ENCODE measurements at places on chromosomes 2 and 18.

DNA sequence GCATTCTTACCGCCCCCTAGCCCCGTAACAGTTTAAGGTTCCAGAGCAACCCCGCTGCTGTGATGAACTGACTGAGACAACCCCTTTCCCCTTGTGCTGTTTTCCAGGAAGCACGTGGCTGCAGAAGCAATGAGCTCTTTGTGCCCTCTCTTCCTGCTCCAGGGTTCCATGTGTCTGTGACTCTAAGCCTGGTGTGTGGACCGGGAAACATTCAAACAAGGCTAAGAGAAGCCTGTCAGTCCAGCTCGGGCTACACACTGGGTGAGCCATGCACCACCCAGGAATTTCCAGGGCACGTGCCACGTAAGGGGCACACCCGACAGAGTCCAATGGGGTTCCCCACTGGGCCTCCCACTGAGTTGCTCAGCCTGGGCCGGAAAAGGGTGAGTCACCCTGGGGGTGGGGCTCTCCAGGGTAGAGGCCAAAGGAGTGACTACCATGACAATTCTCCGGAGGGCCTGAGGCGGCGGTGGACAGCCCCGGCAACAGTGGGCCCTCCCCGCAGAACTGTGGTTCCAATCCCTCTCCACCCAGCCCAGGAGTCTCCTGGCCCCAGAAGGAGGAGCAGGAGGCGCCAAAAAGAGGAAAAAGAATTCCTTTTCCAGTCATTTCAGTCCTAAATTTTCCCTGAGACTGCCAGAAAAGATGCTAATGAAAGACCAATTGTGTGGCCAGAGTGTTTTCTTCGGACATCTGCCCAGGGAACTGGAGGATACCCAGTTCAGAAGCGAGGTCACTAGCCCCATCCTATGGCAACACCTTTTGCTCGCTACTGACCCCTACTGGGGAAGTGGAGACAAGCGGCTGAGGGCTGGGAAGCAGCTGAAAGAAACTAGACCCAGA, 157.8 kb upstream of the SLC1A4 start:
- DNase-seq, result peak; percentile 68

DNA sequence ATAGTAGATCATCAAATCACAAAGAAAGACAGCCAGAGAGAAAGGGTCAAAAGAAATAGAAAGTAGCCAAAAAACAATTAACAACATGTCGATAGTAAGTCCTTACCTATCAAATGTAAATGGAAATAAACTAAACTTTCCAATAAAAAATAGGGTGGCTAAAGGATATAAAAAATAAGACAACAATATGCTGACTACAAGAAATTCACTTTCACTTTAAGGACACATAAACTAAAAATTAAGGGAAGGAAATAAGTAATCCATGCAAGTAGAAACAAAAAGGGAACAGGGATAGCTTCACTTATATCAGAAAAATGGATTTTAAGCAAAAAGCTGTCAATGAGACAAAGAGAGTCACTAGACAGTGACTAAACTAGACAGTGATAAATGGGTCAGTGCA, 903.9 kb upstream of the ZEB2 start:
- DNase-seq, result no peak

DNA sequence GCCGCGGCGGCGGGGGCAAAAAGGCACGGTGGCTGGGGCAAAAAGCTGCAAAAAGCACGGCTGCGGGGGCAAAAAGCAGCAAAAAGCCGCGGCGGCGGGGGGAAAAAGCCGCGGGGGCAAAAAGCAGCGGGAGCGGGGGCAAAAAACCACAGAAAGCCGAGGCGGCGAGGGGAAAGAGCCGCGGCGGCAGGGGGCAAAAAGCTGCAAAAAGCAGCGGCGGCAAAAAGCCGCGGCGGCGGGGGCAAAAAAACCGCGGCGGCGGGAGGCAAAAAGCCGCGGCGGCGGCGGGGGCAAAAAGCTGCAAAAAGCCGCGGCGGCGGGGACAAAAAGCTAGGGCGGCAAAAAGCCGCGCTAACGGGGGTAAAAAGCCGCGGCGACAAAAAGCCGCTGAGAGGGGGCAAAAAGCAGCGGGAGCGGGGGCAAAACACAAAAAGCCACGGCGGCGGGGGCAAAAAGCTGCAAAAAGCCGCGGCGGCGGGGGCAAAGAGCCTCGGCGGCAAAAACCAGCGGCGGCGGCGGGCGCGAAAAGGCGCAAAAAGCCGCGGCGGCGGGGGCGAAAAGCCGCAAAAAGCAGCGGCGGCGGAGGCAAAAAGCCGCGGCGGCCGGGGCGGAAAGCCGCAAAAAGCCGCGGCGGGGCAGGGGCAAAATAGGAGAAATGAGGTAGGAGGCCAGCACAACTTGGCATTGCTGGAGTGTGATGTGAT, 123.4 kb downstream of the ANKRD30BL start:
- no peak for DNase-seq

DNA sequence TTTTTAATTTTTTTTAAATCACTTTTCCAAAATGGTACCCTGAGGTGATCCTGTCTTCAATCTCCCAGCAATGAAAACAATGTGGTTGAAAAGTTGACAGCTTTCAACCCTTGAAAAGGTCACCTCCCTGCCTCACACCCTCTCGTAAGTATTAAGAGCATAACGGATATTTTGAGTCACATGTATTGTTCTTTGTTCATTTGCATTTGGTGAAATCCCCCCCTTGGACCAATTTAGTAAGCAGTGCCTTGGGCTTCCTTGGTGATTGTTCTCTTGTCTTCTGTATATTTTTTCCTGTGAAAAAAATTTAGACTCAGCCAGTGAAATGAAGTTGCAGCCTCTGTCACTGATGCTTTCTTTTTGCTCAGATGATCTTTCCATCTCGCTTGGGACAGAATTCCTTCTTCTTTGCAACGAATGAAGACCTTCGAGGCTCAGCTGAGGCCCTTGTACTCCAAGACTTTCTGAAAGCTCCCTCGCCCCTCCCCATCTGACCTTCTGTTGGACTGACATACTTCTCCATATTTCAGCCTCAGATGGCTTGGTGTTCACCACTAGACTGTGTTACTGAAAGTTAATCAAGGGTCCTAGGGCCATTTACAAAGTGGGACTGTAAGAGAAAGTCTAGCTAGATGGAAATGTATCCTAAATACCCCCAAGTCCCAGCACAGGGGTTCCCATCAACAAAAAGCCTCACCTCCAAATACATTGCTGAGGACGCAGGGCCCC, 158.4 kb downstream of the BCL2 start:
- no peak for DNase-seq

DNA sequence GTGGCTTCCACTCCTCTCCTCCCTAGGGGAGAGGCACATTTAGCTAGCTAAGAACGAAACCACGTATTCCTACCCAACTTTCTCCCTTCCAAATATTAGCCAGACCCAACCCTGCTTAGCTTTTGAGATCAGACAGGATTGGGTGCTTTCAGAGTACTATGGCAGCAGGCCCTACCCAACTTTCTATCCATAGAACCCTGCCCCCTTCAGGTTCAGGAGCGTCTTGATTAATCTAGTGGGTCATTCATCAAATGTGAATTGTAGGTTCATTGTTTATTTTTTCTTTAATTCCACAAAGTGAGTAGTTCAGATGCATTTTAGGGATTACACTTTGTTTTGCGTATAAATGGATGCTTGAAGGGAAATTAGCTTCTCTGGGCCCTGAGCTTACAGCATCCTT, 188.3 kb downstream of the MIB1 start:
- no peak for DNase-seq

Measured in bone marrow (tissue), 2 donors.